ENCODE measurements at places on chromosomes 11 and 22.

DNA sequence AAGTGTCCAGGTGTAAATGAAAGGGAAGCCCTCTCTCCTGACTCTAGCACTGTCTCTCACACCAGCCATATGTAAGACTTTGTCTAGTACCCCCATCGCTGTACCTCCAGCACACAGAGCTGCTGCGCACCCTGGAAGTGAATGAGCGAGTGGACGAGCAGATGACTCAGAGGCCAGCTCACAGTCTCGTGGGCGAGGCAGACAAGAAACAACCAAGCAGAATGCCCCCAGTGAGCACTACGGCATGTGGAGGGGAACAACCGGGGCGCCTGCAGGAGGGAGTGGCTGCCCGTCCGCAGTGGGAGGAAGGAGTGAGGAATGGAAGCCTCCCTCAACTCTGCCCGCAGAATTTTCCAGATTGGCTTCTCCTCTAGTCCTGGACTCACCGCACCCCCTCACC lies 46.4 kb downstream of the MCM5 start:
- peak; percentile 15 for DNase-seq

DNA sequence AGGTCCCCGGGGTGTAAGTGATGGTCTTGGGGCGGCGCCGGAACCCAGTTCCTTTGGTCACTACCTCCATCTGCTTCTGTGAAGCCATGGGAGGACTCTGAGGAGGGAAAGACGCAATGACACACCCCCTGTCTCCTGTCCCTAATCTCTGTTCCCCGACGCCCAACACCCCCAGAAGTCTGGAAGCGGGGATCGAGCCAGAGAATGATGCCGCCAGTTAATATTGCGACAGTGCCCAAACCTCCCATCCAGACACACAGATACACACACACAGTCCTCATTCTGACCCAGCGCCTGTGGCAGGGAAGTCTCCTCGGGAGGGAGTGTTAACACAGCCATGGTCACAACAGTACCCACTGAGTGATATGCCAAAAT lies 352 bp downstream of the C22orf23 start:
- no peak for DNase-seq

- no peak for DNase-seq
These were observed 98.2 kb downstream of the RDX start for GRCh38 chr11:110198031-110198729.

DNA sequence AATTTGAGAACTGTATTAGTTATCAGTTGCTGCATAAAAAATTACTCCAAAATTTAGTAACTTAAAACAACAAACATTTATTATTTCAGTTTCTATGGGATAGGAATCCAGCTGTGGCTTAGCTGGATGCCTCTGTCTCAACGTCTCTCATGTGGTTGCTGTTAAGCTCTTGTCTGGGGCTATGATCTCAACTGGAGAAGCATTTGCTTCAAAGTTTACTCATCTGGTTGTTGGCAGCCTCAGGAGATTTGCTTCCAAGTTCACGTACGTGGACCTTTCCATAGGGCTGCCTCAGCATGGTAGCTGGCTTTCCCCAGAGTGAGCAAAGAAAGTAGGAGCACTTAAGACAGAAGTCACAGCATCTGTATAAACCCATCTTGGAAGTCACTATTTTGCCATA lies 144.9 kb upstream of the SESN3 start:
- no peak for DNase-seq

DNA sequence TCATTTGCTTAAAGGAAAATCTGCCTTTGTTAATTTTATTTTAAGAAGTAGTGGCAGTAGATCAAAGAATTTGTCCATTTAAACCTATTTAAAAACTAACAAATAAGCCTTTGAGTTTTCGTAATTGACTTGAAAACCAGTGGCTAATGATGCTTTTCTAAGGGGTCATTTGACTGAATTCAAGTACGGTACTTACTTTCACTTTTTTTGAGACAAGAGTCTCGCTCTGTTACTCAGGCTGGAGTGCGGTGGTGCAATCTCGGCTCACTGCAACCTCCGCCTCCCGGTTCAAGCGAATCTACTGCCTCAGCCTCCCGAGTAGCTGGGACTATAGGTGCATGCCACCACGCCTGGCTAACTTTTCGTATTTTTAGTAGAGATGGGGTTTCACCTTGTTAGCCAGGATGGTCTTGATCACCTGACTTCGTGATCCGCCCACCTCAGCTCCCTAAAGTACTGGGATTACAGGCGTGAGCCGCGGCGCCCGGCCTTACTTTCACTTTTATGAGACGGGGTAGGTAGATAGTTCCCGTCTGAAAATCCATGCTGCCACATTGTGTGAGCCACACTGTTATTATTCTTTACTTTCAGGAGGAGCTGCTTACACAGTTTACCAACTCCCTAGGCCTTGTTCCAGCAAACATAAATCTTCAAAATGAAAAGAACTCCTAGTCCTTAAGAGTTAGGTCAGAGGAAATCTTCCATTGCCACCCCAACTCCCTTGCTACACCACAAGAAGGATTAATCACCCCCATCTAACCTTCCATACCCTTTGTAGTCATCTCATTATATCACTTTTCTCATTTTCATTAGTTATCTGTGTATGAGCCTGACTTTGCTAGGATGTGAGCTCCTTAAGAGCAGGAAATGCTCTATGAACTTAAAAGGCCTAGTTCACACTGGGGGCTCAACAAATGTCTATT lies 926.6 kb upstream of the CCDC90B start:
- no peak for DNase-seq

DNA sequence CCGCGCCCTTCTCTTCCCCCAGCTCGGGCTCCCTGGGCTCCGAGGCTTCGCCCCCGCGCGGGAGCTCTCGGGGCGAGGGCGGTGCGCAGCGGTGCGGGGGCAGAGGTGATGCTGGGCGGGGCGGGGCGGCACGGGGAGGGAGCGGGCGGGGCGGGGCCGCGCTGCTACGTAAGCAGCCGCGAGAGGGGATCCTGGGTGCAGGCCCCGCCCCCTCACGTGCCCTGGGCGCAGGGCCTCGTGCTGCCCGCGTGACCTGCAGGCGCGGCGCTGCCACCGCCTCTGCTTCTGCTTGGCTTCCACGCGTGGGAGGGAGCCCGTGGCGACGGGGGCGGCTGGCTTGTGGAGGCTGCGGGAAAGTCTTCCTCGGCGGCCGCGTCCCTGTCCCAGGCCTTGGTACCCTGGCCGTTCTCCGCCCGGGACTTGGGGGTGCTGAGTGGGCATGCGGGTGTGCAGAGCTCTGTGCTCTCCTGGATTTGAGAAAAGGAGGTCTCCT lies 132.6 kb upstream of the HSD17B12 start:
- DNase-seq = no peak

GRCh38 chr11:3340025-3340424 lies 38.9 kb downstream of the ZNF195 start:
- peak; percentile 56 for DNase-seq

- DNase-seq = no peak
These were observed 8.3 kb downstream of the GAS2 start for GRCh38 chr11:22674470-22675439.

DNA sequence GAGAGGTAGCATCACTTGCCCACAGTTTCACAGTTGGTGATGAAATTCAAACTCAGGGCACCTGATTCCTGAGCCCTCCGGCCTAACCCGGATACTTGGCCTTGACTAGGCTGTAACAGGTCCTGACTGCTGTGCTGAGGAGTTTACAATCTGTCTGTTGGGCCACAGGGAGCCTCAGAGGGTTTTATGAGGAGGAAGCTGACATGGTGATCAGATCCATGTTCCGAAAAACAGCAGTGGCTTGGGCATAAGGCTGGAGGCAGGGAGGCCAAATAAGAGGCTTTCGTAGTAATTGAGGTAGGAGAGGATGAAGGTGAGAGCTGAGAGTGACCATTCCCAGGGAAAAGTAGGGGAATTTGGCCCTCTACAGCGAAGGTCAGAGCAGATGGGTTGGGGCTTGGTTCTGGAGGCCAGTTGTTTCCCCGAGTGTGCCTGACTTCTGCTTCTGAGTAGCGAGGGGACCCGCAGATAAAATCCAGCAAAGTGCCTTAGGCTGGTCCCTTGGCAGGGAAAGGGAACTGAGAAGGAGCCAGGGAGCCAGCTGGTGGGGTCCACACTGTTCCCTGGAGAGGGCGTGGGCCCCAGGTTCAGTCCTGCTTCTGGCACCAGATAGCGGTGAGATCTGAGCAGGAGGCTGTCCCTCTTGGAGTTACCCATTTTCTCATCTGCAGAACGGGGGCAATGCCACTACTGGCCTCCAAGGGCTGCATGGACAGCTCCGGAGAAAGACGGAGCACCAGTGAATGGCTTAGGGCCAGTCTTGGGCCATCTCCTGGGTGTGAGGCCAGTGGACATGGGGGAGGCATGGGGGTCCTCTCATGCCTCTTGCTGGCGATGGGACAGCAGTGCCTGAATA lies 6.5 kb downstream of the PRDM11 start:
- DNase-seq = no peak
